A549 treated with AZD2906 at 1 μM for 4 hours (cell line): ENCODE measurements at places on chromosomes 11 and 22. TPM values are rescaled to one million over a fixed set of nuclear protein-coding genes. Genes with fewer than 3 reads are reported as not detected.

KCNE3 gene
- 0.05 TPM in 1 of 5 replicates, not detected in the others for total RNA-seq

MRGPRX3 gene
- total RNA-seq: 0.06 to 0.07 TPM in 2 of 5 replicates, not detected in the others

PPP2R1B gene
- 15.2 to 22.7 TPM (median 18.9 TPM) in 5 replicates for total RNA-seq

HOATZ gene
- total RNA-seq: not detected in 5 replicates
